ENCODE measurements at places on chromosomes 2 and 18.

DNA sequence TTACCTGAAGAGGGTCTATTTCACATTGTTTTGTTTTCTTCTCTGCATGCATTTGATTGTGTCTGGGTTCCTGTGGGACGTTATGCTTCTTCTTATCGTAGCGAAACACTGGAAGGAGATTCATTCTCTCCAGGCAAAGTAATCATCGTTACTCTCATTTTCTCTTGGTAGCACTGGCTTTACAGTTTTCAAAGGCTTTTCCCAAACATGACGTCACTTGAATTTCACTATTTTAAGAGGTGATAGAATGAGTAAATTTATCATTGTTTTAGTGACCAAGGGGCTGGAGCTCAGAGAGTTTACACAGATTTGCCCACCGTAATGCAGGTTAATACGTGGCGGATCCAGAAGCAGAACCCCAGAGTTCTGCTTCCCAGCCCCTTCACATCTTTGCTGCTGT, 391.4 kb downstream of the DCDC2C start:
- no peak for DNase-seq

GRCh38 chr2:100819370-100820272, at the start of gene NPAS2:
Gene NPAS2 (plus strand): TSS chr2:100820139. CDS start chr2:100904755, 84,616 bp downstream.
- DNase-seq = peak; percentile 47

DNA sequence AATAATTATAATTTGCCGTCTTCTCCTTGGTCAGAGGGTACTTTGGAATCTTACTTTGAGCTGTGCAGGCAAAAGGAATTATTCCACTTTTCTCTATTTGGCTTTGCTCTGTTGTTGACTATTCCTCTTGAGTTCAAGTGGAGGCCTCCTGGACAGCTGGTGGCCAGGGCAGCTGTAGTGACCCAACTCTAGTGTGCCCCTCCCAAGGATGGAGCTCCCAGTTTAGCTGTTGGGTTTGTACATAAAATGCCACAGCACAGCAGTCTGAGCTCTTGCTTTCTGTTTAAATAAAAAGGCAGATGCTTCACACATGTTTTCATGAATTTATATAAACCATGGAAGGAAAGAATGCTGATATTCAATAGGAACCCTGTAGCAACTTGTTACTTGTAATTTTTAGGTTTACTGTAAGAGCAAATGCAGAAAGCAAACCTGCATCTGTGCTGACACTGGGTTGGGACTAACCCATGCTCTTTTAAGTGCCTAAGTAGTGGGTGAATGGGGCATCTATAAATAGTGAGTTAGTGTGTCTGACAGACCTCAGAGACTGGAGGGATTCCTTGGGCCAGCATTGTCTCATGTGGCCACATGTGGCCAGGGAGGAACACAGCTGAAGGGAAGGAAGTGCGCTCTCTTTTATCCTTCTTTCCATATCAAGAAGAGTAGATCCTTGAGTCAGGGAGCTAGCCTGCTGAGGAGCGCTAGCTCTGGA, 121.8 kb downstream of the FHOD3 start:
- no peak for DNase-seq

DNA sequence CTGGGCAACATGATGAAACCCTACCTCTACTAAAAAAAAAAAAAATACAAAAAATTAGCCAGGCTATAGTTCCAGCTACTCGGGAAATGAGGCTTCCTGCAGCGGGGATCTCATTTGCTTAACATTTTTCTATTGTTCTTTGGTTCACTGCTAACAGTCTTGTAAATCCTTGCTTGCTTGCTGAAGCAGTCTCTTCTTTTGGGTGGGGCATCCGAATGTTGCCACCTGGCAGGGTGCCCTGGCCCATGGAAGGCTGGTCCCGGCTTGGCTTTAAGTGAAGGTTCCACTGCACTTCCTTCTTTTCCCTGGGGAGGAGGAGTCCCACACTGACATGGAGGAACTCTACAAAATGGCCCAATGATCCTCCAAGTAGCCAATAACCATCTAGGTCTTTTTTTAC, 6.0 kb upstream of the ANKRD29 start:
- no peak for DNase-seq

DNA sequence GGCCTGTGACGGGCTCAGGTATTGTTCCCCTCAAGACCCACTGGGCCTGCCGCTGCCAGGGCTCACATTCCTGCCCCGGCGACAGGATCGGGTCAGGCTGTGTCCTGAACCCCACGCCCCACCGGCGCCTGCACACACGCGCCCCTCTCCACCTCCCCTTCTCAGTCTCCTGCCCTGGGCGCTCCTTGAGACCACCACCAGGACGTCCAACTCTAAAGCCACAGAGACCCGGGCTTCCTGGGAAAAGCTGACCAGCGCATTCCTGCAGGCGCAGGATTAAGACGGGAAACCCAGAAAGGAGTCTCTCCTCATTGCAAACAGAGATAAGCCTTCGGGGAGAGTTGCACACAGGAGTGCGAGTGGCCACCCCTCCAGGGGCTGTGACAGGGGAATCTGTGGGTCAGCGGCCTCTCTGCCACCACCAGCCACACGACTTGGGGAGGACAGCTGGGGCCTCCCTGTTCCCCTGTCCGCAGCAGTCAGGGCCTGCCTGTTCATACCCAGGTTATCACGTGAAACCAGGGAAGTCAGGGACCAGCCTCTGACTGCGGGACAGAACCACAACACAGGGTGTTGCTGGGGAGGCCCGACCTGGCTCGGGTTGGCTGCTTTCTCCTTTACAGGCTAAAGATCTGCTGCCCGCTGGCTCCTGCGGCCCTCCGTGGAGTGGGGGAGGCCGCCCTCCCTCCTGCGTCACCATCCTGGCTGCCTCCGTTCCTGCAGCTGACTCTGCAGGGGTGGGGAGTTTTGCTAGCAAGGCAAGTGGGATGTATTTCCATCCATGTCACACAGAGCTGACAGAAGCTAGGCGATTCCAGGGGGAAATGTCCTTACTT, 88.8 kb downstream of the ZCCHC2 start:
- DNase-seq = no peak

- no peak for DNase-seq
Measured at GRCh38 chr2:55518841-55519165, 715 bp upstream of the CFAP36 start.

DNA sequence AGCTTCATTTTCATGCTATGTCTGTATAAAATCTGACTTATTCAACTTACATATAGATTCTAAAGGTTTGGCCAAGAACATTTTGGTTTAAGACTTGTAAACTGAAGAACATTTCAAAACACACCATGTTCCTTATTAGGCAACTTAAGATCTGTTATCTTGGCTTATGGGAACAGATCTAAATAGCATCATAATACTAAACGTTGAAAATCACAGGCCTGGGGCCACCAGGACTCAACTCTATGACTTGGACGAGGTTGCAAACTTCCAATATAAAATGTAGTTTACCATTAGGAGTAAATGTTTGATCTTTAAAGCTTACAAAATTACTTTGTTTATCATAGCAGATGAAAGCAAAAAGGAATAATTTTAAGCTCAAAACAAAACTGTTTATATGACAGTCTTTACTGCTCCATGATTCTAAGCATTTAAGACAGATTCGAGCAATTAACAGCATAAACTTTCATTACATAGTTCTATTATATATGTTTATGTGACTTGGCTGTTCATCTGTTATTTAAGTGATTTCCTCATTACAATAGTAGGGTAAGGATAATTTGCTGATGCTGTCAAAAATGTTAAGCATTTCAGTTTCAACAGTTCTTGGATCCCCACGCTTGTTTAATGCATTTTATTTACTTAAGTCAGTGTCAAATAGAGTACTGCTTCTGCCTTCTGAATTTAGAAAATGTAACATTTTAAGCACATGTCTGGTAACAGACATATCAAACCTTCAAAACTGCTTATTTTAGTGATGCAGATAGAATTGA, 8.3 kb downstream of the TCF4 start:
- no peak for DNase-seq

- DNase-seq = no peak
Measured at GRCh38 chr2:128384956-128385355, 66.3 kb upstream of the HS6ST1 start.

- DNase-seq = no peak
Measured at GRCh38 chr18:55064760-55065159, 105.5 kb upstream of the CCDC68 start.

GRCh38 chr18:33820517-33821371, 242.7 kb downstream of the ASXL3 start:
- DNase-seq = no peak

DNA sequence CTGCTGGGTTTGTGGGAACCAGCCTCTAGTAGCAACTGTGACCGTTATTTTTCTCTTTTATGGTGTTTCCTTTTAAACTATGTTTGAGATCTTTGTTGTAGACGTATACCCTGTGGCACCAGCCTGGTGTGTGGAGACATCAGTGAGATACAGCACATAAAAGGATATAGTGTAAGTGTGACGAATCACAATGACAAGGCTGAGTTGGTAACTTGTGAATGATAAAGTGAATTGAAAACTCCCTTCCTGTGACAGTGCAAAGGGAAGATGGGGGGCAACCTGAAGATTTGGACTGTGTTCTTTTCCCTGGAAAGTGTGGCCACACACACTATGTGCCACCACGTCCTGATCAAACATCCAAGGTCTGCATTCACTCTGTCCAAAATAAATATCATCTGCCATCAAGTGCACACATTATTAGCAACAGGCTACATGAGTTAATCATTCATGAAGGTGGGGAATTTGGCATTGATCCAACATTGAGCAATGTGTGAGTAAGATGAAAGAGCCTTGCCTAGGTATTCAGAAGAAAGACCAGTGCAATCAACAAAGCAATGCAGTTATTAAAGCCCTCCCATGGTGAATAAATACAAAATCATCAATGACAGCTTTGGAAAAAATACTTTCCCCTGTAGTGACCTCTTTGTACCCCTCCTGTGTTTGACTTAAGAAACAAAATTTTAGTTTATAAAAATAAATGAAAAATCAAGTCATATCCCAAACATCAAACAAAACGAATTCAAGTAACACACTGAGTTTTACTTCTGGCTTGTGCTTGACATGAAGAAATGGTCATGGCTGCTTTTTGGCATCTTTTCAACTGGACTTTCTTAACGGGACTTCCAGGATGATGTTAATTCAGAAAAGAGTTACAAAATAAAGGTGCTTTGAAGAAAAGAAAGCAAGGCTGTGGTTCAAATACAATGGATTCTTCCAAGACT, 1280.5 kb upstream of the ZEB2 start:
- no peak for DNase-seq

DNA sequence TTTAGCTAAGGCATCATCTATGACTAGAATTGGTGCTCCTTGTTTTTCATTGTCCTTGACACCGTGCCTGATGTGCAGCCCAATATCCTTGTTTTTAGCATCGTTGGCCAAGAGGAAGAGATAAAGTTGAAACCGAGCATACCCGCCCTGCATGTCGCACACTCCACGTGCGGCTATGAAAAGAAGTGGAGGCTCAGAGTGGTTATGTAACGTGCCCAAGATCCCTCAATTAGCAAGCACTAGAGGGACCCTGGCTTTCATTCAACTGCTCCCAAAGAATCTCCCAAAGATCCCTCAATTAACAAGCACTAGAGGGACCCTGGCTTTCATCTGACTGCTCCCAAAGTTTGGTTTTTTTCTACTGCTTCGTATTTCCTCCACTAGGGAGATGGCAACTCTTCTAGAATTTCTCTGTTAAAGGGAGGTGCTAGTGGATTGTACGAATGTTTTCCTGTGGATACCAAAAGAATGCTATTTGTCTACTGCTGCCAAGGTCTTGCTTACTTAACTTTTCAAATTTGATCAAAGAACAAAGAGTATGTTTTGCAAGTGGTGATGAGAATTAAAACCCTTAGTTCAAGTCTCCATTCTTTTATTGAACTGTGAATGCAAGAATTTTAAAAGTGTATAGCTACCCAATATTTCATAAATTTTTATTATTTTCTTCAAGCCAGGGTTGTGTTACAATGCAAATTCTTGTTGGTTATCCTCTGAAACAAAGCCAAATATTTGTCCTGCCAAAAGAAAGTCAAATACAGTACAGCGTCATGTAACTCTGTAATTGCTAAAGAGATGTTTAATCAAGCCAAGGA, 92.1 kb downstream of the AOX1 start:
- DNase-seq = no peak

- DNase-seq = no peak
Measured at GRCh38 chr2:40370007-40370395, 81.9 kb downstream of the SLC8A1 start.

GRCh38 chr2:233480490-233481202, 85.9 kb downstream of the USP40 start:
- DNase-seq = no peak

DNA sequence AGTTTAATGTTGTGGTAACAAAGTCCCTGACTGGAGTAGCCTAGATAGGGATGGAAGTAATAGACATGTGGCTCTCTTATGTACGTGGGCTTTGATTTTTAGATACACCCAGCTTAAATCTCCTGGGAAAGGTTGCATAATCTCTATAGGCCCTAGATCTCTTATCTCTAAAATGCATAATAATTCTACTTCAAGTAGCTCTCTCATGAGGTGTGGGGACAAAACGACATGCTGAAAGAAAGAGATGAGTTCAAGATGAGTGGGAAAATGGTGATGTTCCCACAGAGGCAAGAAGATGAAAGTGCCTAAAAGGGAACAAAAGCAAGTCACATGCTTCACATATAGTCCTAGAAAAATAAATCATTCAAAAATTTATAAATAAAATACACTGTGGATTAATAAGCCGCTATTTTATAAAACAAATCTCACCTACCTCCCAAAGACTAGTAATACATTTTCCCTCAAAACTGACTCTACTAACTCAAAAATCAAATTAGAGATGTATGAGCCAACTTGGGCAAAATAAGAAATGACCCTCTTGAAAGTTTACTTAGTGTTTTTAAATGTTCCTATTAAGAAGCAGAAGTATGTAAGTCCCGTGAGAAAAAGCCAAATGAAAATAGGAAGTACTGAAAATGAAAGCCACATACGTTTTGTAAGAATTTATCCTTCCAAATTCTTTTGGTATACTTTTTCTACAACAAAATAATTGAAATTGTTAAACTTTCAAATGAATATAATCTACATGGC, 148.2 kb upstream of the ITGA4 start:
- DNase-seq = no peak

GRCh38 chr2:109185338-109185737, 56.3 kb downstream of the SH3RF3 start:
- no peak for DNase-seq

DNA sequence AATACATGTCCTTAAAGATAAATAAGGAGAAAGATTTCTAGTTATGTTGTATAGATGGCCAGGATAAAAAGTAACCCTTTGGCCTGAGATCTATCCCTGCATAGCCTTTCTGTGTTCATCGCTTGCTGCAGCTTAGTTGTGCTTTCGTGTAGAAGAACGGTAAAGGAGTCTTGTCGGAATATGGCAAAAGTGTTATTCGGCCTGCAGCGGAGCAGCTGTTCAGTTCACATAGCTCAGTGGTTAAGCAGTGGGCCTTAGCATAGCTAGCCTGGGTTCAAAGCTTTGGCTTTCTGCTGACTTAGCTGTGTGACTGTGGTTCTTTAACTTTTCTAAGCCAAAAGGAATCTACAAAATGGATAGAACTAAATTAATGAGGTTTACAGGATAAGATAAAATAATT, 55.4 kb downstream of the MALT1 start:
- DNase-seq = no peak
